BJ (cell line): ENCODE measurements at places on chromosomes 1 and 21. TPM values are rescaled to one million over a fixed set of nuclear protein-coding genes. Genes with fewer than 3 reads are reported as not detected.

DNA sequence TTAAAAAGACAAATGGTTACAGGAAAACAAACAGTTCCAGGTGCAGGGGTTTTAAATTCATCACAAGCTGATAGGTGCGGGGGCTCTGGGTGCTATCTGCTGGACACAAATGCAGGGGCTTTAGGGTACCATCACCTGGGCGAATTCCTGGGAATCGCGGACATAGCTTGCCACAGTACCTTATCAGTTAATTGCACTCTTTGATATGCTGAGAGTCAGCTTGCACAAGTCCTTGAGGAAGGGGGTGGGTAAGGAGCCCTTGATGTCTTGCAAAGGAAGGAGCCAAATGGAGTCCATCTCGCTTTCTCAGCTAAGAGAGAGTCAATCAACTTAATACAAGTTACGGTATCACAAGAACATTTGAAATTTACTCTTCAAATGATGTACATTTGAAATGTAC is 25.4 kb upstream of the TMEM54 start:
- no peak for DNase-seq

DNA sequence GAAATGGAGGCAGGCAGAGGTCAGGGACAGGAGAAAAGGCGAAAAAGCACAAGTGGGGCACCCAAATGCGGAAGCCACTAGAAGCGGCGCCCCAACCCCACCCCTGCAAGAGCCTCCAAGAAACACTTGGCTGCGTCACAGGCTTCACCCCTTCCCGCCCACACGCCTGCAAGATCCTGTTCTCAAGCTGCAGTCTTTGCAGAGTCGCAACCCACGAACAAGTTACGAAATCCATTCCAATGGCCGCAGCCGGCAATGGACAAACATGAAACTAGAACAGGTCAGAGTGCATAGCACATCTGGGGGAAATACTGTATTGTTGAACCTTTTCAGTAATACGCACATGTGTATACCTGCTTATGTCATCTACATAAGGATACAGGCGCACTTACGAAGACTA is 103.6 kb downstream of the PSMG1 start:
- no peak for DNase-seq

DNA sequence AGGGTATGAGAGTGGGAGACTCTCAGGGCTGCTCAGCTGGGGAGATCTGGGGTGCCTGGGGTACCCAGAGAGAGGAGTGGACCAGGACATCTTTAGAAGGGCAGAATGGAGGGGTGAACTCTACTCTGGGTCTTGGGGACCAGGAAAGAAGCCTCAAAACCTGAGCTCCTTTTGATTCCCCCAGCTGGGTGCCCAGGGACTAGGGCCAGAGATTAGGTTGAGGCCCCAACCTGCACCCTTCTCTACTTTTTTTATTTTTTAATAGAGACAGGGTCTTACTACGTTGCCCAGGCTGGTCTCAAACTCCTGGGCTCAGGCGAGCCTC is 1.9 kb downstream of the PDZK1IP1 start:
- no peak for DNase-seq

DNA sequence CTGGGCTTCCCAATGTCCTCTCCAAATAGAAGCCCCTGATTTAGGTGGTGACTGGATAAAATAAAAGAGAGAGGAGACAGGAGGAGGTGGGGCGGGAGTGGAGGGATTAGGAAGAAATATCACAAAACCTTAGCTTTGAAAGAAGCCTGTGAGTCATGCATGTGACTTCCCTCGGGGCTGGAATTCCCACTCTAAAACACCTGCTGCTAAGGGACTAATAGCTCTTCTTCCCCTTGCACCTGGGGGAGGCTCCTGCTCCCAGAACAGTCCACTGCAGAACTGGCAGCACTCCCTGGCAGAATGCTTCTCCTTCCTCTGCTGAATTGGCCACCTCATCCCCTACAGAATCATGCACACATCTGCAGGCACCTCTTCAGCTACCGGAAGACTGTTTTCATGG is 207.2 kb downstream of the ATG4C start:
- no peak for DNase-seq

- DNase-seq, result no peak
Observed at GRCh38 chr1:214584805-214585766, 17.9 kb upstream of the CENPF start.

Gene RAB42
- 2.0 and 2.8 TPM in 2 replicates for polyA plus RNA-seq

DNA sequence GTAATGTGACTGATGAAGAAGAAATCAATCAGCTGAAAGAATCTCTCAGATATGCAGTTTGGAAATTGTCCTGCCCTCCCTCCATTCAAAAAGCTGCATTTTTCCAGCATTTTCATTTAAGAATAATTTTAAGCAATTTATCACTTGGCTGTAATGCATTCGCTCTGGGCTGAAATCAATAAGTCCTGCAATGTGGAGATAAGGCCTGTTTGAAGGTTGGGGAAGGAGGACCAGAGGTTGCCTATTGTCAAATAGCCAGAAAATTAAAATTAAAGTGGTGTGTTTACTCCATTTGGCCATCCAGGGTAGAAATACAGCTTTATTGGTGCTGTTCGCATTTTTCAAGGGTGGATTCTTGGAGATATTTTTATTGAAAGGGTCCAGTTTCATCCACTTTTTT is 187.6 kb upstream of the NFIA start:
- no peak for DNase-seq

Gene AUNIP
- 1.4 and 2.8 TPM in 2 replicates for polyA plus RNA-seq

Gene TEX38
- 0.07 TPM in 1 of 2 replicates, not detected in the other for polyA plus RNA-seq

Gene FHAD1
- polyA plus RNA-seq, result not detected in 2 replicates

Gene SELP
- not detected in 2 replicates for polyA plus RNA-seq

GRCh38 chr1:156616463-156616862 is 2.8 kb upstream of the HAPLN2 start:
- DNase-seq, result no peak

Gene RIIAD1
- not detected in 2 replicates for polyA plus RNA-seq

- no peak for DNase-seq
Observed at GRCh38 chr1:12244078-12244477, 14.2 kb downstream of the VPS13D start.

Gene OR2G6
- polyA plus RNA-seq, result not detected in 2 replicates
